ENCODE measurements at places on chromosomes 6 and 20. TPM values are rescaled to one million over a fixed set of nuclear protein-coding genes. Genes with fewer than 3 reads are reported as not detected.

GRCh38 chr6:32568561-32568960, 21.1 kb downstream of the HLA-DRB1 start:
- no peak for DNase-seq

- DNase-seq: no peak
These were observed 28.6 kb upstream of the GTSF1L start for GRCh38 chr20:43755390-43755789.

DNA sequence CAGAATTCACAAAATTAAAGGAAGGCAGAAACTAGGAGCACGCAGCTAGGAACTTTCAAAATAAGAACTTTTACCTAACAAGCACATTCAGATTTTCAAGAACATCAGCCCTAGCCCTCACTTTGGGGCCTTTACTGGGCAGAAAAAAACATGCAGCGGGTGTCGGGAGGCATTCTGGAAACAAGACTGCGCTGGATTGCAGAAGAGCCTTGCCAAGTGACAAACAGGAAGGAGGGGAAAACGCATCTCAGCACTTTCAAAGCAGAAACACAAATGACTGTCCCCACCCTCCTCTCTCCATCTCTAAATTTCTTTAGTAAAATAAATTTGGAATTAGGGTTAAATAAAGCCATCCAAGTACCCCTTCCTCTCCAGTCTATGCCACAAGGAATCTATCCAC, 74.6 kb upstream of the RREB1 start:
- no peak for DNase-seq

DNA sequence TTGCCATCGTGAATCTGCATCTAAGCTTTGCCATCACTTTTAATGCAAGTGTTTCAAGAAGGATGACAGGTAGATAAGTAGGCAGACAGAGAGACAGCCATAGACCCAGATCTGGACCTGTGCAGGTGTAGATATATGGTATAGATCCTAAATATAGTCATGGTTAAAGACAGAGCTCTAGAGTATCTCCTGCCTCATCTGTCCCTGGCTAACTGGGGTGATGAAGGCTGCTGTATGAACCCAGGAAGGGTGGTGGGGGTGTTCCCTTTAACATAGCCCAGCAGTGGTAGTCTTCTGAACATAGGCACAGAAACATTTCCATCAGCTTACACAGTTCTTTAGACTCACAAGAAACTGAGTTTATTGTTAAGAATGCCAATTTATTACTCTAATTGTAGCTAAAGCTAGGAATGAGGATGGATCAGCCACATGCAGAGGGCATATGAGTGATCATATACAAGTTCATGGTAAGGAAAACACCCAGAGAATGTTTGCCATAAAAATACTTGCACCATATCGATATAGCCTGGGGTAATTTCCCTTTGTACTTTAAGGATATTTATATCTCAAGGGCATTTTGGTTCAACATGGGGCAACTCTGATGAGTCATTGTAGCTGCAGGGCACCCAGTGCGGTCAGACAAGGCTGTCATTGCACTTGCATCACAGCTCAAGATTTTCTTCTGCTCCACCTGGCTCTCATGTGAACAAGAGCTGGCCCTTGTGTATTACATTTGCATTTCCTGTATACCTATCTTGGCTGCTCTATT, 587.2 kb downstream of the EPM2A start:
- no peak for DNase-seq

DNA sequence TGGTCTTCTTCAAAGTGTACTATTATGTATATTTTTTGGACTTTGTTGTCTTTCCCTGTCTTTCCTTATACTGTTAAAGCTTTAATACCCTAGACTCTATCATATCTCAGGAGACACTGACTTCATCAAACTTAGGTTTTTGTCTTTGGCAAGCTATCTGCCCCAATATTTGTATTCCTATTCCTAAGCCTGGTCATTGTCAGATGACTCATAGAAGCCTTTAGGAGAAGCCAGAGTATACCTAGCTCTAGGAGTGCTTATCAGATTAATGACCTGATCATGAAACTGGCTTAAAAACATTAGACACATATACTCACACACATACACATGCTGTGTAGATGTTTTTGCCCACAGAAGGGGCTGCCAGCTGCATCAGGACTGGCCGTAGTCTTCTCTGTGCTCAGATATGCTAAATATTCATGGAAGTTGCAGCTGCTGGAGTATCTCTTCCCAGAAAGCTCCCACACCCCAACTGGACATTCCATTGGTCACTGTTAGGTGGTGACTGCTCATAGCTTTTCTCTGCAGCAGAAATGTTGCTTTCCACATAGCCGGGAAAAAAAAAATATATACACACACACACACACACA, 102.0 kb downstream of the ANKS1A start:
- no peak for DNase-seq

GRCh38 chr20:47999166-47999565, 213.9 kb upstream of the SULF2 start:
- DNase-seq: no peak

DNA sequence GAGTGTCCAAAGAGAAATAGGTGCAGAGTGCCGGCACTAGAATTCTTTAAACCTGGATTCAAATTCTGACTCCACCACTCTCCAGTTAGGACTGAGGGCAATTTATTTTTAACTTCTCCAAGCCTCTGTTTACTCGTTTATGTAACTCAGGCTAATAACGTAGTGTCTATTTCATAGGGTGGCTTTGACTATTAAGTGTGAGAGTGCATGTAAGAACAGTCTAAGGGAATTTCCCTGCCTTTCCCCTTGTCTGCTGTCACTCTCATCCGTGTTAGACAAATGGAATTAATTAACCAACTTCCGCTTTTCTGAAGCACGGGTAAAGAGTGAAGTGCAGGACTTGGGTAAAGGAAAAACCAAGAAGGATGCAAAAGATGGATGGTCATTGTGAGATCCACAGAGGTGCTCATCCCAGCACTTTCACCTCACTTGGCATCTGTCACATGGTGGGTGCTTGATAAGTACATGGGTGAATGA, 4.1 kb upstream of the ZKSCAN8 start:
- no peak for DNase-seq

The RPN2 gene
- 68.8 TPM for total RNA-seq

The RAB32 gene
- not detected for total RNA-seq

The GJA10 gene
- total RNA-seq: not detected

The OOEP gene
- total RNA-seq: 0.49 TPM
